ENCODE measurements at places on chromosomes 6 and 20.

GRCh38 chr6:106056746-106057390, 29.3 kb upstream of the PRDM1 start:
- DNase-seq = no peak

- no peak for DNase-seq
Measured at GRCh38 chr6:160142115-160142715, 20.6 kb downstream of the SLC22A1 start.

- DNase-seq = no peak
Measured at GRCh38 chr6:49939993-49940498, 23.9 kb downstream of the DEFB114 start.

DNA sequence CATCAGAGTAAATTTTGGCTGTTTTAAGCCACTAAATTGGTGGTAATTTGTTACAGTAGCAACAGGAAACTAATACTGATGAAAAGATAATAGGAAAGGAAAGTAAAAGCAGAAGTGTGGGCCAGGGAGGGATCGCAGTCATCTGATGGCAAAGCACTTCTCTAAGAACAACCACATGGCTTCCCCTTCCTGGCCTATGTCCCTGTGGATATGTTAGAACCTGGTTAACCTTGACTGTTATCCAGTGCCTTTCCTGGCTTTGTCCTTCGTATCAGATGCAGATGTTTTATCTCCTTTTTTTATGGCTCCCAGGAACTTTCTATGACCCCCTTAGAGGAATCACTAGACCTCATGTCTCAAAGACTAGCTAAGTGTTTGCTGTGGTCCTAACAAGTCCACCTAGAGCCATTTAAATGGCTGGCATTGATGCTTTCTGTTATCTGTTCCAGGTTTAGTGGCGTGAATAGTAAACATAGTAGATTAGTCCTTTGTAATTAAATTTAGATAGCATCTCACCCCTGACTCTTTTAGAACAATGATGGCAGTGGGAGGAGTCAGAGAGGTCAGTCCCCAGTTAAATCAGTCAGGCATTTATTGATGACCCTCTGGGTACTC, 79.2 kb upstream of the PHACTR2 start:
- DNase-seq = peak; percentile 94

GRCh38 chr6:2665146-2666070, 85.3 kb downstream of the MYLK4 start:
- no peak for DNase-seq

DNA sequence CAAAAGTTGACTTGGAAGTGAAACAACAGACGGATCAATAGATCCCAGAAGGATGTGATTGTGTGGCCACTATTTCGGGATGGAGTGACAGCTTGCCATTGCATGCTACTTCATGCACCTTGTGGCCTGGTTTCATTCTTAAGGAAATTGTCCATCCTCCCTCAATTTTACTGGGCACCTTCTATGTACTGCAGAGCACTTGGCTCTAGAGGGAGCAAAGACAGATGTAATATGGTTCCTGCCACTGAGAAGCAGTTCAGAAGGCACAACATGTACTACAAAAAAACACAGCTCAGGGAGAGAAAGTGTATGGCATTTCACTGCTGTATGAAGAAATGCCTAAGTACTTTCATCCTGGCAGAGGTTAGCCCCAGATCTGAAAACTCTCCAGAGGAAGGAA, 91.9 kb downstream of the FOXA2 start:
- DNase-seq = no peak

- DNase-seq = no peak
Measured at GRCh38 chr6:98033617-98034016, 750.6 kb upstream of the MMS22L start.

DNA sequence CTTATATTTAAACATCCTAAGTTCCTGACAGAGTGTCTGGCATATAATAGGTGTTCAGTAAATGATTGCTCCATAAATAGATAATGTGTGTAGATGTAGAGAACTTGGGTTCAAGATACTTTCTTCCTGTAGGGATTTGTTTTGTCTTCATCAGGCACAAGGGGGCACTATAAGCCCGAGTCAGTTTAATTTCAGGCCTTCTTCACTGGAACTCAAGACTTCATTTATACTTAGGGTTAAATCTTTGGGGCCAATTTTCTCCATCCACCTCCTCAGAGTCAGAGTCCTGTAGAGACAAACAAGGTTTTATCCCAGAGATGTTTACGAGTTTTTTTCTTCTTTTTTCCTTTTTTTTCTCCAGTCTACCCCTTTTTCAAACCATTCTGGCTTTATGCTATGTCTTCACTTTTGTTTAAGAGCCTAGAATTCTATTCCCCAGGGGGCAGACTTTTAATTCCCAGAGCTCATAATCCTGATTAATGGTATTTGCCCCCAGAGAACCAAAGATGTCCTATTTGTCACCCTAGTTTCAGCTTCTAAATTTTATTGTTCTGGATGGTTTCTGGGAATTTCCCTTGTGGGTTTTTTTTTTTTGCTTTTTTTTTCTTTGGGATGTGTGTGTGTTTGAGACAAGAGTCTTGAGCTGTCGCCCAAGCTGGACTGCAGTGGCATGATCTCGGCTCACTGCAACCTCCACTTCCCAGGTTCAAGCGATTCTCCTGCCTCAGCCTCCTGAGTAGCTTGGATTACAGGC, 88.4 kb downstream of the HFE start:
- peak; percentile 86 for DNase-seq

GRCh38 chr6:20680697-20681165, 146.5 kb downstream of the CDKAL1 start:
- DNase-seq = no peak

GRCh38 chr6:7270320-7271204, 42.4 kb downstream of the SSR1 start:
- DNase-seq = no peak

DNA sequence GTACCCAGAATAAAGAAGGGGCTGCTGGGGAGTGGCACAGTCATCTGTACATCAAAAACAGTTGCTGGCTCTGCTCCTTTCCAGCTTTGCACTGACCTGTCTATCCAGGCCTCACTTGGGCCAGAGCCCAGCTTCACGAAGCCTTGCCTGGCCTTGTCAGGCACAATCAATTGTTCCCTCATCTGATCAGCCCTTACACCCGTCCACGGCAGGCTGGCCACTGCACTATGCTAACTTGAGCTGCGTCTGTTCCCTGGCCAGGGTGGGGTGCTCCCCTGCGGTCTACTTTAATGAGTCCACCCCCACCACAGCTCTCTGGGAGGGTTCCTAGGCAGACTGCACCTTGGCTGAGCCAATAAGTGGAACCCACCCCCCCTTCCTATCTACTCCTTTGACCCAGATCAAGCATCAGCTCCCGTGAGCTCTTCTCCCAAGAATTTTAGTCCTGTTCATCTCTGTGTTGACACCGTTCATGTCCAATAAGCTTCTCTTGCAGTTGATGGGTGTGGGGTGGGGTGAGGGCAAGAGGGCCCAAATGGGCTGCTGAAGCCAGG, 74.3 kb upstream of the MLN start:
- no peak for DNase-seq

DNA sequence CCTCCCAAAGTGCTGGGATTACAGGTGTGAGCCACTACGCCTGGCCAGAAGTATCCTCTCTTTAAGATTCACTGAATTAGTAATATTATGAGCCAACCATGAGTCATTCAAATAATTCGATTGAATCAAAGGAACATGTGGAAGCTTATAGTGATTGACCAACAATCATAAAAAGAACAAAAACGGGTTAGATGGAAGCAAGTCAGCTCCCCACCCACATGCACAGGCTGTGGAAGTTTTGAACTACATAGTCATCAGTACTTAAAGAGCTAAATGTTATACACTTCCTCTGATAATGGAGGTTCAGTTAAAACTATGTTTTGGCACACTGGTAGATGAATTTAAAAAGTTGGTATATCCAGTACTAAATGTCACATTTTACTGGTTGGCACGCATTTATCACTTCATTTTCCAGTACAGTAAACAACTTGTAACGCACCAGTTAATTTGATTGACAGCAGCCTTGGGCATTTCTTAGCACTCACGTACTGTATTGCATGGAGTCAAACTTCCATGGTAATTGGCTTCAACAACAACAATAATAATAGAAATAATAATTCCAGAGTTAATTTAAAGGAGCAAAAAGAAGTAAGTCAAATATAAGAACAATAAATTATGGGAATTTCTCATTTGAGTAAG, 1107.3 kb upstream of the MAP3K7 start:
- DNase-seq = no peak

DNA sequence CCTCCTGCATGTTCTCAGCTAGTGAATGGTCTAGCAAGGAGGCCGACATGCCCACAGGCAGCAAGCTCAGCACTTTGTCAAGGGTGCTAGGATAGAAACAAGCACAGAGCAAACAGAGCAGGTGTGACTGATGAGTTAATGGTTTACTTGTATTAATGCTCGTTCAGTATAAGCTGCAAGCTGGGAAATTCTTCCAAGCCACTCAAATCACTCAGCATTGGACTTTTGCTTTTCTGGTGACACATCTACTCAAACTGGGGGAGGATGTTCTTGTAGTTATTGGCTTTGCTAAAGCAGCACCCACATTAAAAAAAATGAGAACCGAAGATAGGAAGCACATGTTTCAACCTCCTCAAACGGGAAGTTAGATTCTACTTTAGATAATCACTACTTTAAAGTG, 43.1 kb upstream of the NEDD9 start:
- DNase-seq = peak; percentile 96

GRCh38 chr6:13679996-13680395, 31.6 kb downstream of the RANBP9 start:
- DNase-seq = no peak

GRCh38 chr6:157534977-157535339, 154.0 kb downstream of the ZDHHC14 start:
- DNase-seq = no peak

DNA sequence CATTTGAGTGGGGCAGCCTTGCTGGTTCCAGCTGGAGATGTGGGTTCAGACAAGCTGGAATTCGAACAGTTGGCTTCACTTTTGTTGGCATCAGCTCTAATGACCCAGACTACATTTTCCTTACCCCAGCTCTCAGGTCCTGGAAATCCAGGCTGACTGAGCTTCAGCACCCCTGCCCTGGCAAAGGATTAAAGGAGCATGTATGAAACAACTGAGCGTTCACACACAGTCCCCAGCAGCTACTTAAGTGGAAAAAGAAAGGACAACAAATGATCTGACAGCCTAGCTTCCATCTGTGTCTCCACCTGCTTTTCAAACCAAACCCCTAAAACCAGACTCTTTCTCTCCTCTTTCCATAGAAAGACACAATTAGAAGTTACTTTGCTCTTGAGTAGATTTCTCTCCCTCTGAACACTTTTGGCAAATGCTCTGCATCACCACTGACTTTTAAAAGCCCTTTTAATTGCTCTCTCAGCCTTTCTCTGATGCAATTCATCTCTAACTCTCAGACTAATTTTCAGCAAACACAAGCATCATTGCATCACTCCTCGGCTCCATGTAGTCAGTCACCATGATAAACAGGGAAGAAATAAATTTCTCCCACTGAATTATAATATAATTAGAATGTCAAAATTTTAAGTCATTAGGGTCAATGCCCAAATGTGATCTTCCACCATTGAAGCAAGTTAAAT, 28.1 kb downstream of the ROS1 start:
- DNase-seq = no peak

GRCh38 chr6:8279041-8279805, 156.1 kb downstream of the SLC35B3 start:
- no peak for DNase-seq

Measured in Kasumi-1 (cell line).